Left forelimb (tissue), 1 donor: ENCODE measurements at places on chromosomes 12 and 14.
A peak's percentile ranks its signal among the peaks of the same experiment; 100 is the strongest.

- no peak for DNase-seq
Measured at GRCh38 chr12:18281941-18282340, 20.6 kb downstream of the PIK3C2G start.

GRCh38 chr12:93612776-93613175, 40.3 kb downstream of the SOCS2 start:
- no peak for DNase-seq

GRCh38 chr14:65462411-65462810, 49.9 kb downstream of the FUT8 start:
- no peak for DNase-seq

GRCh38 chr12:107349008-107349747, 255.8 kb upstream of the CRY1 start:
- no peak for DNase-seq

GRCh38 chr12:47022296-47022695, 57.1 kb upstream of the PCED1B start:
- no peak for DNase-seq

DNA sequence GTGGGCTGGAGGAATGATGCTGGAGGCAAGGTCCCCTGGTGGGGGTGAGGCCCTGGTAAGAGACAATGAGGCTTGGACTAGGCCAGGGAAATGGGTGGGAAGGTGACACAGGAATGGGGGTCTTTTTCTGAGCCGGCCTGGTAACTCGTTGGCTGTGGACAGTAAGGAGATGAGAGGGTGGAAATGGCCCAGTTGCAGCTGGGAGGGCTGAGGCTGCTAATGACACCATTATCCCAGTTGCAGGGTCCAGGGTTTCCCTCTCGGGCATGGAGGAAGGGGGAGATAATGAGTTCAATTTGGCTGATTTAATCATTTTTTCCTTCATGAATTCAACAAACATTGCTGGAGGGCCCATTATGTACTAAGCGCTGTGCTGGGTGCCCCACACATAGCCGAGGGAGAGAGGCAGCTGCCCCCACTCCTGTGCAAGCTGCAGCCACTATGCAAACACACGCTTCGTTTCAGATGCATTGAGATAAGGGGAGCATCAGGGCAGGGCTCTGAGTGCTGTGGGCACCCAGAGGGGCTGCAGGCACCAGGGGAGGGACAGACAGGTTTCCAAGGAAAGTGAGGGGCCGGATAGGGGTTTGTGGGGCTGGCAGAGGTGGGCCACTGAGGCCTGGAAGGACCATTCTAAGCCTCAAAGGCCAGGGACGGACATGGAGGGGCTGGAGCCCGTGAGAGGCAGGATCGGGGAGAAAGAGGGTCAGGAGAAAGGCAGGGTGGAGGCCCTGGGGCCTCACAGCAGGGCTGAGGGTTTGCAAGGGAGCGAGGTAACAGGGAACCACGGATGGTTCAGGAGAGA, 43.2 kb upstream of the MEG3 start:
- DNase-seq: peak; percentile 42
